Osteoblast (primary cell): ENCODE measurements at places on chromosomes 7 and 10. TPM values are rescaled to one million over a fixed set of nuclear protein-coding genes. Genes with fewer than 3 reads are reported as not detected.

Gene SEMA3A
- total RNA-seq = 2.5 and 35.1 TPM in 2 replicates

Gene CTAGE15
- total RNA-seq = 0.88 TPM in 1 of 2 replicates, not detected in the other

Gene ZNF804B
- not detected in 2 replicates for total RNA-seq

Gene ZWINT
- 3.6 and 6.8 TPM in 2 replicates for total RNA-seq

Gene FAM180A
- 23.5 and 28.9 TPM in 2 replicates for total RNA-seq
